ENCODE measurements at places on chromosomes 11 and 22. TPM values are rescaled to one million over a fixed set of nuclear protein-coding genes. Genes with fewer than 3 reads are reported as not detected.
A peak's percentile ranks its signal among the peaks of the same experiment; 100 is the strongest.

GRCh38 chr11:73330569-73331093 is 22.6 kb downstream of the ARHGEF17 start:
- peaks cover 25% of the 10 kb centered on the region for H3K4me1 ChIP-seq
- H3K27ac ChIP-seq, result peak overlapping the region; percentile 45
- DNase-seq, result no peak
- H3K36me3 ChIP-seq, result no peaks in the 10 kb centered on the region
- no peaks in the 10 kb centered on the region for H3K27me3 ChIP-seq

INPP5J gene
- 17.8 TPM for total RNA-seq

DNA sequence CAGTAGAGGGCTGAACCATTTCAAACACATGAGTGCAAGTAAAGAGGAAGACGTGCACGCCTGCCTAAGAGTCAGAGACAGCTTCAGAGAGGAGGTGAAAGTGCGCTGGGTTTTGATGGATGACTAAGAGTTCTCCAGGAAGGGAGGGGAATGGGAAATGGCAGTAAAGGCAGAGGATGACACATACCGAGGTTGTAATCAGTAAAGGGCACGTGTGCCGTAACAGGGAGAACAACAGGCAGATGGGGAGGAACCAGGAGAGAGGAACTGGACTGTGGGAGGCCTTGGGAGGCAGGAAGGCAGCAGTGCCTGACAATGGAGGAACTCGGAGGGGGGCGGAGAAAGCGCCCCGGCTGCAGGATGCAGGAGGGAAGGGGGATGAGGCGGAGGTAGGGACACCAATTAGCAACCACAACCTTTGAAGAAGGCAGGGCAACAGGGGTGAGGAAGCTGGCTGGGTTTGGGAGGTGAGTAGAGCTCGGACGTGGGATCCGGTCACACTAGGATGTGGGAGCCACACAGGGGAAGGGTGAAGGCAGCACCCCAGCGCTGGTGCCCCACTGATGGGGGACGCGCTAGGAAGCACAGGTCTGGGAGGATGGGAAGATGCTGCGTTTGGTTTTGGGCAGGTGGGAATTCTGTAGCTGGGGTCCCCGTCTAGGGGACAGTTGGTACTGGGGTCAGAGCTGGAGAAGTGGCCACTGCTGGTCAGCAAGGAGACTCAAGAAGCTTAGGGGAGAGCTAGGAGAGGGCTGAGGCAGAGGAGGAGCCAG is 67.4 kb downstream of the SCUBE1 start:
- no peaks in the 10 kb centered on the region for H3K27me3 ChIP-seq
- no peak overlapping the region for H3K4me3 ChIP-seq
- H3K36me3 ChIP-seq, result no peaks in the 10 kb centered on the region
- no peak overlapping the region for H3K27ac ChIP-seq
- H3K4me1 ChIP-seq, result no peaks in the 10 kb centered on the region
- DNase-seq, result no peak

DNA sequence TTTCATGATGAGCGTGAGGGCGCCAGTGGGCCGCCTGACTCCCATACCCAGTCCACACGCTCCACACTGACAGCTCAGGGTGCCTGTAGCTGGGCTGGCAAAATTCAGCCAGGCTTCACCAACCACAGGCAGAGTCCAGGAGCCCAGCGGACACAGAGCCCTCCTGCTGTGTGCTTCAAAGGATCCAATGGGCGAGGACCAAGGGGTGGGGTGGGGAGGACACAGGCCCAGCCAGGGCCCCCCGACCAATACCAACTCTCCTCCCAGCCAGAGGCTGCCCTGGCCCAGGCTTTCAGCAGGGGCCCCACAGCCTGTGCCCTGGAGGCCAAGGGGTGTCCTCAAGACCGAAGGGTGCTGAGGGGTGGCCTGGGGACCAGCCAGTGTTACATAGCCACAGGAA is 336.1 kb downstream of the CTTN start:
- no peak overlapping the region for H3K4me3 ChIP-seq
- no peak for DNase-seq
- H3K36me3 ChIP-seq, result no peaks in the 10 kb centered on the region
- H3K4me1 ChIP-seq, result no peaks in the 10 kb centered on the region
- H3K27me3 ChIP-seq, result no peaks in the 10 kb centered on the region

- peaks cover 4% of the 10 kb centered on the region for H3K4me1 ChIP-seq
- no peak for DNase-seq
- no peak overlapping the region for H3K4me3 ChIP-seq
- H3K27me3 ChIP-seq, result no peaks in the 10 kb centered on the region
- H3K36me3 ChIP-seq, result no peaks in the 10 kb centered on the region
These were observed 107.9 kb downstream of the VPREB1 start for GRCh38 chr22:22352371-22352999.

- H3K27me3 ChIP-seq, result no peaks in the 10 kb centered on the region
- no peak overlapping the region for H3K4me3 ChIP-seq
- H3K36me3 ChIP-seq, result no peaks in the 10 kb centered on the region
- peaks cover 14% of the 10 kb centered on the region for H3K4me1 ChIP-seq
- H3K27ac ChIP-seq, result no peak overlapping the region
These were observed 335 bp upstream of the SEZ6L start for GRCh38 chr22:26168939-26169314.

DNA sequence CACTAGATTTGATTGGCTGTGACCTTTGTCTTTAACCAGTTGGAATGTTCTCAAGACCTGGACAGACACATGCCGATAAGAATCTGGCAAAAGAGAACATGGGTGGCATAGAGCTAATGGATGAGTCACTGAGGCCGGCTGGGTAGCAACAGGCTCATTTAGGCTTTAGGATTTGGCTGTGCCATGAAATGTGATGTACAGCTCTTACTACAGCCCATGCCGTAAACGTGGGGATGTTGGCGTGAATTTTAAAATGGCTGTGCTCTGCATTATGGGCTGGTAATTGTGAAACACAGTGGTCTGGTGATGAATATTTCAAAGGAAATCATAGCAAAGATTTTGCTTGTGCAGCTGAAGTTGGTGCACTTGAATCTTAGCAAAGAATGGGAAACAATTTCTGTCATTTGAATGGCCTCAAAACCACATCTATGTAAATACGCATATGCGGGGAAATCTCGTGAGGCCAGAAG is 332.4 kb downstream of the TBC1D22A start:
- H3K27me3 ChIP-seq, result no peaks in the 10 kb centered on the region
- no peak for DNase-seq
- H3K4me1 ChIP-seq, result peaks cover 31% of the 10 kb centered on the region
- H3K36me3 ChIP-seq, result no peaks in the 10 kb centered on the region

- no peak overlapping the region for H3K27ac ChIP-seq
- H3K4me1 ChIP-seq, result no peaks in the 10 kb centered on the region
- DNase-seq, result peak; percentile 29
- no peaks in the 10 kb centered on the region for H3K27me3 ChIP-seq
These were observed 48.1 kb upstream of the FGF3 start for GRCh38 chr11:69867076-69868005.

- no peak overlapping the region for H3K27ac ChIP-seq
- H3K36me3 ChIP-seq, result no peaks in the 10 kb centered on the region
- H3K27me3 ChIP-seq, result no peaks in the 10 kb centered on the region
These were observed 60.9 kb upstream of the PAX6 start for GRCh38 chr11:31872076-31872443.

DNA sequence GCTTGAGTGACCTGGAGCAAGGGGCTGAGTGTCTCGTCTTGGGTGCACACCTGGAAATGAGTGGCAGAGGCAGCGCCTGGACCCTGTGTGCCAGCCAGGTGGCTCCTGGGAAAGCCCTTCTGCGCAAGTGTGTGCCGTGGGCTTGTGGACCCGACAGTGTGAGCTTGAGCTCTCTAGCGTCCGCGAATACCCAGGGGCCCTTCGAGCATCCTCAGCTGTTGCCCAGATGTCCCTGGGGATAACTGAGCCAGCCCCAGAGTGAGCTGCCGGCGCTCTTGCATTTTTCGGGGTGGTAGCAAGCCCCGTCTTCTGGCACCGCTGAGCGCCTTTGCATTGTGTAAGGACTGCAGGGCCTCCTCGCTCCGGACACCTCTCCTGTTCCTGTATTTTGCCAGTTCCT is 399.2 kb downstream of the TBC1D22A start:
- H3K4me3 ChIP-seq, result no peak overlapping the region
- H3K36me3 ChIP-seq, result no peaks in the 10 kb centered on the region
- no peaks in the 10 kb centered on the region for H3K27me3 ChIP-seq
- H3K27ac ChIP-seq, result no peak overlapping the region

DNA sequence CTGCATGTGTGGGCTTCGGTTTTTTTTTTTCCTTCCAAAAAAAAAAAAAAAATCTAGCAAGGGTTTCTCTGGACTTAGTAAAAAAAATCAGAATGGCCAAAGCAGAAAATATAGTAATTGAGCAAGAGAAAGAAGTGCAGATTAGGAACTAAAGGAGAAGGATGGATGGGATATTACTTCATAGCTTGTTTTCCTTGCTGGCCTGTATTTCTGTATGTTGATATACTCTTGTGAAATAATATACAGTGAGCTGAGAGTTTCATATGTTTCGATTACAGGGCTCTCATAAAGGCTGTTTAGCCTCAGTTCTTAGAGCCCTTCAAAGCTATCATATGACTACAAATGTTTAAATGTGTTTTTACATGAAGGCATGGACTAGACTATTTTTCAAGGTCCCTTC is 34.3 kb upstream of the NFRKB start:
- no peaks in the 10 kb centered on the region for H3K4me1 ChIP-seq
- H3K27me3 ChIP-seq, result no peaks in the 10 kb centered on the region
- no peaks in the 10 kb centered on the region for H3K36me3 ChIP-seq
- H3K4me3 ChIP-seq, result no peak overlapping the region
- DNase-seq, result no peak

- H3K4me1 ChIP-seq, result peaks cover 77% of the 10 kb centered on the region
- H3K4me3 ChIP-seq, result peak within 1 kb of the TSS; percentile 61
These were observed at the start of gene TCIRG1 for GRCh38 chr11:68038718-68039525. TCIRG1 (plus strand) TSS chr11:68039025; CDS start chr11:68041272, 2,247 bp downstream.

DNA sequence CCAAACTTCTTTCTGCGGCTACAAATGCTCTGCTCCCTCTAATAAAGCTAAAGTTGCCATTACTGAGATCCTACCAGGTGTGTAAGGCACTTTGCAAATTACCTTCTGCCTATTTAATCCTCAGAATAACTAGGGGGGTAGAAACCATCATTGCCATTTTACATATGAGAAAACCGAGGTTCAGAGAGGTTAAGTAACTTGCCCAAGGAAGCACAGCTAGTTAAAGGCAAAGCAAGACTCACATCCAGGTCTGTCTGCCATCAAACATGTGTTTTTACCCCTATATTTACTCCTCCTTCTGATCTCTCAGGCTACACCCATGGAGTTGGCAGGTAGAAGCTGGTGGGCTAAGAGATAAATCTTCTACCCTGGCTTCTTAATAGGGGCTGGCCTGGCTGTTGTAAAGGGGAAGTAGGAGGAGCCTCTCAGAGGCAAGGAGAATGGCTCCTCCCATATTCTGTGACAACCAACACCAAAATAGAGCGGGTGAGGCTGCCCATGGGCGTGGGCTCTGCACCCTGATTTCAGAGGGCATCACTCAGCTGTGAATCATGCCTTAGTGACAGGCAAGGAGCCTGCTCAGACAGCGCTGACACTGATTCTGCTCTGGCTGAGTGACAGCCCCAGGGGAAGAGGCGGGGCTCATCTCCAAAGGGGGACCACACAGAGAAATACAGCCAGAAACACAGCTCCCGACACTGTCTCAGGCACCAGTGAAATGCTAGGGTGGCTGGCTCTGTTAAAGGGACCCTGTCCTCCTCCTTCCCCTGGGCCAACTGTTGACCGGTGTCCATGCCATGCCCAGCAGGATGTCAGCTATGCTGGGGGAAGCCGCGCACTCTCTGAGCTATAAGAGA is 106.8 kb downstream of the ABTB2 start:
- H3K27ac ChIP-seq, result no peak overlapping the region
- no peaks in the 10 kb centered on the region for H3K36me3 ChIP-seq
- H3K4me1 ChIP-seq, result peaks cover 13% of the 10 kb centered on the region
- DNase-seq, result peak; percentile 42

SLC25A45 gene
- total RNA-seq, result 52.4 TPM

GRCh38 chr22:39514373-39514973 is 5.9 kb upstream of the ATF4 start:
- peaks cover 9% of the 10 kb centered on the region for H3K4me1 ChIP-seq
- H3K27ac ChIP-seq, result no peak overlapping the region
- H3K4me3 ChIP-seq, result no peak overlapping the region
- no peaks in the 10 kb centered on the region for H3K27me3 ChIP-seq

- H3K4me1 ChIP-seq, result no peaks in the 10 kb centered on the region
- no peaks in the 10 kb centered on the region for H3K36me3 ChIP-seq
- H3K4me3 ChIP-seq, result no peak overlapping the region
- no peak overlapping the region for H3K27ac ChIP-seq
- H3K27me3 ChIP-seq, result no peaks in the 10 kb centered on the region
These were observed 76.1 kb upstream of the UCP3 start for GRCh38 chr11:74084796-74085541.

STK33 gene
- total RNA-seq, result 7.3 TPM

DNA sequence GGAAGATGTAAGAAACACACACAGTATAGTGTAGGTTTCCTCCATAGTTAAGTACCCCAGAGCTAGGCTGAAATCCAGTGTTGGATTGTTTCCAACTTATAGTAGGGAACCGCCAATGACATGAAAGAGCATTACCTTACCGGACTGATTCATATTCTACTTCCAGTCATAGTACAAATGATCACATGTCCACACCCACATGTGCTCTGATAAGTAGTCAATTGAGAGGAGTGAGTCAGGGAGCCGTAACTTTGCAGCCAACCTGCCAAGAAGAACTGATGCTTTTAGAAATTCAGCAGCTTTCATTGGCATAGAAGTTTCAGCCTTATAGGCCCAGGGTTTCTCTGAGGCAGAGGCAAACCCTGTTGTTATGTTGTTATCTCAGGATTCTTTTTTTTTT is 240.6 kb downstream of the ETS1 start:
- H3K4me3 ChIP-seq, result no peak overlapping the region
- H3K36me3 ChIP-seq, result no peaks in the 10 kb centered on the region

ZNF215 gene
- 7.3 TPM for total RNA-seq

CRYAB gene
- total RNA-seq, result 61.0 TPM

- no peak overlapping the region for H3K27ac ChIP-seq
- H3K4me3 ChIP-seq, result no peak overlapping the region
- peak; percentile 52 for DNase-seq
- H3K36me3 ChIP-seq, result no peaks in the 10 kb centered on the region
- no peaks in the 10 kb centered on the region for H3K4me1 ChIP-seq
These were observed 76.2 kb upstream of the VPREB1 start for GRCh38 chr22:22168190-22168940.

- DNase-seq, result no peak
- no peak overlapping the region for H3K27ac ChIP-seq
- H3K4me1 ChIP-seq, result no peaks in the 10 kb centered on the region
- H3K27me3 ChIP-seq, result no peaks in the 10 kb centered on the region
- H3K36me3 ChIP-seq, result no peaks in the 10 kb centered on the region
- no peak overlapping the region for H3K4me3 ChIP-seq
These were observed 139.0 kb downstream of the BRD1 start for GRCh38 chr22:49688516-49689254.

GRCh38 chr11:114232400-114233059 is 63.7 kb upstream of the NNMT start:
- H3K4me3 ChIP-seq, result no peak overlapping the region
- H3K27me3 ChIP-seq, result no peaks in the 10 kb centered on the region
- DNase-seq, result no peak

- H3K36me3 ChIP-seq, result no peaks in the 10 kb centered on the region
- H3K27ac ChIP-seq, result no peak overlapping the region
- no peak for DNase-seq
- no peak overlapping the region for H3K4me3 ChIP-seq
These were observed 15.0 kb downstream of the LRRC32 start for GRCh38 chr11:76655501-76656049.

SMIM35 gene
- total RNA-seq, result not detected
